ENCODE measurements at places on chromosomes 12 and 14.

DNA sequence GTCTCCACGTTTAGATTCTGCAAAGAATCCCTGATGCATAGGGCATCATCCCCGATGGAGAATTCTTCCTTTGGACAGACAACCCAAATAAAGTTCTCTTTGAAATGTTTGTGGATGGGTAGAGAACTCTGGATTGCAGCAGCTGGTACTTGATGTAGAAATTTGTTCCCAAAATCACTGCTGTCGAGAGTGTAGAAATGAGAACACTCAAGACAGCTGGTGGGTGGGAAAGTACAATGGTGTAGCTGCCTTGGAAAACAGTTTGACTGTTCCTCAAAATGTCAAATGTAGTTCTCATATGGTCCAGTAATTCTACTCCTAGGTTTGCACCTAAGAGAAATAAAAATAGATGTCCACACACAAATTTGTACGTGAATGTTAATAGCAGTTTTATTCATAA lies 671.5 kb upstream of the TMEM132C start:
- no peak for DNase-seq

DNA sequence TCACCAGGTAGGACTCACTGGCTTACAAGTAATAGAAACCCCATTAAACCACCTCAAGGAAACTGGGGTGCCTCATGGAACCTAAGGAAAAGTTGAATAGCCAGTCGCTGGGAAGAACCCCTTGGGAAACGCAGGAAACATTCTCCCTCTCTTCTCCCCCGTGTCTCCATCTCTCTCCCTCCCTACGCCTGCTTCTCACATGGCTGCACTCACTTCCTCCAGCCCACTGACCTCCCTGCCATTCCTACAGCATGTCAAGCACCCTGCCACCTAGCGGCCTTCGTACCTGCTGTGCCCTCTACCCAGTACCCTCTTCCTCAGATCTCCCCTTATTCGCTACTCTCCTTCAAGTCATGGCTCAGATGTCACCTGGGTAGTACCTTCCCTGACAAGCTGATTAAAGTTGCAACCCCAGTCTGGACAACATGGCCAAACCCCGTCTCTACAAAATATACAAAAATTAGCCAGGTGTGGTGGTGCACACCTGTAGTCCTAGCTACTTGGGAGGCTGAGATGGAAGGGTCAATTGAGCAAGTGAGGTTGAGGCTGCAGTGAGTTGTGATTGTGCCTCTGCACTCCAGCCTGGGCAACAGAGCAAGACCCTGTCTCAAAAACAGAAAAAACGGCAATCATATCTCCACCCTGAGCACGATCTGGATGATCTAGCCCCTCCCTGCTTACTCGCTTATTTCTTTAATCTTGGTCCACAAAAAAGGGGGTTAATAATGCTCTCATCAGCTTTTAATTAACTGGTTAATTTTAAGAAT lies 6.4 kb upstream of the DTX1 start:
- DNase-seq = no peak

DNA sequence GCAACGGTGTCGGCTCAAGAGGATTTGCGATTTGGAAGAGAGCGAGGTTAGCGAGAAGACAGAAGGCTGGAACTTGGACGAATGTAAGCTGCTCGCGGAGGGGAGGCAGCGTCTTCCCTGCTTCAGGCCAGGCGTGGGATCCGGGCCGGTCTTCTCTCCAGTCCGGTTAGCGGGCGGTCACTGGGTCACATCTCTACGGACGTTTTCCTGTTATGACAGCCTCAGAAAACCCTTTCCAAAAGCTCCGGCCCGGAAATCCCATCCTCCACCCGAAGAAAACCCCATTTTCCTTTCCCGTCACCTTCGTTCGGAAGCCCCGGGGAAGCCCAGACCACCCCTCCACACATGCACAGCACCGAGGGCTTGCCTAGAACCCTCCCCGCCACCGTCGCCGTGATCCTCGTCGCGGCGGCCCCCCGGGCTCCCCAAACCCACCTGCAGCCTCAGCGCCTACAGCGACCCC lies 268 bp downstream of the NDUFB1 start:
- no peak for DNase-seq

DNA sequence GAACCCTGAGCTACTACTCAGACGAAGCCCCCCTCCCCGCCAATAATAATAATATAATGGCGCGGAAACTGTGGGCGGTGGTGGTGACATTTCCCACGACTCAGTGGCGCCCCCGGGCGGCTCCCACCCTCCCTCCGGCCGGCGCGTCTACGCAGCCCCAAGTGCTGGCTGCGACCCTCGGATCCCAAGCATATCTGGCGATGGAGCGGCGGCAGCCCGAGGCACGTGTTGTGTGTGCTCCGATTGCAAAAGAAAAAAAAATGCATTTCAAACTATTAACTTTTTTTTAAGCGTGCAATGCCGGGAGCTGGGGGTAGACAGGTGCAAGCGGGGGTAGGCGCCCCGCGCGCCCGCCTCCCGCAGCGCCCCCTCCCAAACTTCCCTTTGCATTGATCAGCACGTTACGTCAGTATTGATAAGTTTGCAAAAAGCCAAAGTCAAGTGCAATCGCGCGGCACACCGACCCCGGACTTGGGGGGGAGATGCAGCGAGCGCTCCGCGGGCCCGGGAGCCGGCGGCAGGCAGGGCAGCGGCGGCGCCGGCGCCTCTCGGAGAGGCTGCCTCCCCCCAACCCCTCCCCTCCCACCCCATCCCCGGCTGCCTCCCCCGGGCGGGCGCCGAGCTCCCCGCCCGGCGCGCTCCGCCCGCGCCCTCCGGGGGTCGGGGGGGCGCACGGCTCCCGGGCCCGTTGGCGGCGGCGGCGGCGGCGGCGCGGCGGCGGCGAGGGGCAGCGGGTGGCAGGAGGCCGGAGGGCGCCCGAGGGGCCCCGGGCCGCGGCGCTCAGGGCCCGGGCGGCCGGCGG lies 113.1 kb upstream of the MYL2 start:
- DNase-seq = no peak

DNA sequence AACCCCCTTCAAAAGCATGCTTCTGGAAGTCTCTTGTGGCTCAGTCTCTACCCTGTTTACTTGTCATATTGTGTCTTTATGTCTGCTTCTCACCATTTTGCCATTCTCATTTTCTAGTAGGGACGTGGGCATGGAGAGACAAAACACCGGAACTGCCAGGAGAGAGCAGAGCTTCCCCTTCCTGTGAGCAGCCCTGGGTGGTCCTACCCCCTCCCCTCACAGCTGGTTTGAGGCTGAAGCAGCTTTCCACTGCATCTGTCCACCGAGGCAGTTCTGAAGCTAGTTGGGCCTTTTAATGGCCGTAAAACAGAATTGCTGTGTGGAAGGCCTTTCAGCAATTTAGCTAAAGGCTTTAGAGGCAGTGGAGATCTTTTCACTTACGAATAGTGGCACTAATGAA lies 77.0 kb downstream of the PELI2 start:
- no peak for DNase-seq

DNA sequence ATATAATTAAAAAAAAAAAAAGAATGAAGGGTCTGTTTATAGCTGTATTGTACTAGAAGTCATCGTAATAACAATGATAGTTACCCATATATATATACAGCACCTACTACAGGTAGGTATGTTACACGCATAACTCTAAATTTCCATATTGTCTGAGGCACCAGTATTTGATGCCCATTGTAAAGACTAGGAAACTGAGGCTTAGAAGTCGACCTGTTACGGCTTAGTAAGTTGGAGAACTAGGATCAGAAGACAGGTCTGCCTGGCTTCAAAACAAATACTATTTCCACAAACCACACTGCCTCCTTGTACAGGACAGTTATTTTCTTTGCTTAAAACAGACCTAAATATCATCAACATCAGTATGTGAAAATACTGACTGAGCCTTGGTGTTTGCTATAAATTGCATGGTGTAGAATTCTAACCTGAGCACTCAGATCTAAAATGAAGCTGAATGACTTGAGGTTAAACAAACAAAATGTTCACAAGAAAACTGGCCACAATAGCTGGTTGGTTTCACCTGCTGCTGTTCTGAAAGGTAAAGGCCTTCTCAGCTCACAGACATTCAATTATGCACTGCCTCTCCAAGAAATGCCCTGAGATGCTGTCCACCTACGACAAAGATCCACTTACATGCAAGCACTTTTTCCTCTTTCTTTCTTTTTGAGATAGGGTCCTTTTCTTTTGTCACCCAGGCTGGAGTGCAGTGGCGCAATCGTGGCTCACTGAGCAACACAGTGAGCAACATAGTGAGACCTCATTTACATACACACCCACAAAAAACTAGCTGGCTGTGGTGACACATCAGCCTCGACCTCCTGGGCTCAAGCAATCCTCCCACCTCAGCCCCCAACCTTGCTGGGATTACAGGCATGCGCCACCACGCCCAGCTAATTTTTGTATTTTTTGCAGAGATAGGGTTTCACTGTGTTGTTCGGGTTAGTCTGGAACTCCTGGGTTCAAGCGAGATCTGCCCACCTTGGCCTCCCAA lies 35.7 kb downstream of the SSH1 start:
- DNase-seq = no peak

DNA sequence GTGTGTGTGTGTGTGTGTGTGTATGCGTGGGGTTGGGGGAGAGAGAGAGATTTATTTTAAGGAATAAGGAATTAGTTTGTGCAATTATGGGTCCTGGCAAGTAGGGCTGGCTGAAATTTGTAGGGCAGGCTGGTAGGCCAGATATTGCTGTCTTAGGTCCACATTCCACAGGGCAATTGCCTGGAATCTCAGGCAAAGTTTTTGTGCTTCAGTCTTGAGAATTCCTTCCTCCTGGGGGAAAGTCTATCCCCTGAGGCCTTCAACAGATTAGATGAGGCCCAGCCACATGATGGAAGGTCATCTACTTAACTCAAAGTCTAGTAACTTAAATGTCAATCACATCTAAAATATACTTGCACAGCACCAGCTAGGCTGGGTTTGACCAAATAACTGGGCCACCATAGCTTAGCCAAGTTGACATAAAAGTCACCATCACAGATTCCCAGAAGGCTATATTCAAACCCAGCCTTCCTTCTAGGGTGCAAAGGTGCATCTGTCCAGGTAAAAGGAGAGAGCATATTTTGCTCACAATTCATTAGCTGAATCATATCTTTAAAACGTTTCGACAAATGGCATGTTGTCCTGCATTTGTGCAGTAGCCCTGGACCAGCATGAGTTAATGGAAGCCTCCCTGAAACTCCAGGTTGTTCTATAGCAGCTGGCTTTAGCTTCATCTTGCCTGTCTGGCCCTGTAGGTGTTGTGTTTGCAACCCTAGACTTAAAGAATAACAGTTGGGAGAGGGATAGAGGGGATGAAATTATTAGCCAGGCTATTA lies 63.1 kb downstream of the C14orf132 start:
- no peak for DNase-seq

DNA sequence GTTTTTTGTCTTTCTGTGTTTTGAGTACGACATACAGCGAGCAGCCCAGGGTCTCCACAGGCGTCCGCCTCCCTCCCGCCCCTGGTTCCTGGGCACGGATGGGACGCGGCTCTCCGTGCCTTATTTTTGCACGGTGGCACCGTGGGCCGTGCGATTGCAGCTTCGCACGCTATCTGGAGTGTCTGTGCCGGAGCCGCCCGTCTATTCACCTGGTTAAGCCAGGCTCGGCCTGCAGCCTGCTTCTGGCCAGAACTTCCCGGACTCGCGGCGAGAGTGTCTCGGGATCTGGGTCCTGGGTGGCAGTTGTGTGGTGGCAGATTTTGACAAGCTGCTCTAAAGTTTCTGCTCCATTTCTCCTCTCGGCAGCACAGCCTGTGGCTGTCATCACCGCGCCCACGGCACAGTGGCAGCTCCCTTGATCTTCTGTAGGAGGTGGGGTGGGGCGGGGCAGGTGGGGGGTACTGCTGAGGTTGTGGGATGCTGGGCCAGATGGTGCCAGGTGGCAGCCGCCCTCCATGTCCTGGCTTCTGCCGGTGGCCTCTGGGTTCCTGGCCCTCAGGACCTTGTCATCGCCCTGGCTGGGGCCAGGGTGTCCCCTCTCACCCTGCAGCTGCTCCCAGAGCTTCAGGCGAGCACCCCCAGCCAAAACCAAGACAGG lies 2.9 kb downstream of the MMP17 start:
- DNase-seq = no peak

GRCh38 chr12:29346769-29347421 lies 34.1 kb downstream of the ERGIC2 start:
- DNase-seq = no peak

DNA sequence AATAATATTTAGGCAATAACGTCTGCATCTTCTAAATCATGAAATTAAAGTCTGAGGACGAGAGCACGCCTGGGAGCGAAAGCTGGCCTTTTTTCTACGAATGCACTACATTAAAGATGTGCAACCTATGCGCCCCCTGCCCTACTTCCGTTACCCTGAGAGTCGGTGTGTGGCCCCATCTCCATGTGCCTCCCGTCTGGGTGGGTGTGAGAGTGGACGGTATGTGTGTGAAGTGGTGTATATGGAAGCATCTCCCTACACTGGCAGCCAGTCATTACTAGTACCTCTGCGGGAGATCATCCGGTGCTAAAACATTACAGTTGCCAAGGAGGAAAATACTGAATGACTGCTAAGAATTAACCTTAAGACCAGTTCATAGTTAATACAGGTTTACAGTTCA lies 19.3 kb downstream of the CKB start:
- DNase-seq = no peak

GRCh38 chr14:104561632-104562495 lies 17.7 kb upstream of the C14orf180 start:
- DNase-seq = no peak

Measured in GM12892 (cell line).